GM20000 (cell line): ENCODE measurements at places on chromosomes 16 and 17.

- DNase-seq: no peak
Observed at GRCh38 chr16:85641776-85642176, 28.7 kb downstream of the GSE1 start.

DNA sequence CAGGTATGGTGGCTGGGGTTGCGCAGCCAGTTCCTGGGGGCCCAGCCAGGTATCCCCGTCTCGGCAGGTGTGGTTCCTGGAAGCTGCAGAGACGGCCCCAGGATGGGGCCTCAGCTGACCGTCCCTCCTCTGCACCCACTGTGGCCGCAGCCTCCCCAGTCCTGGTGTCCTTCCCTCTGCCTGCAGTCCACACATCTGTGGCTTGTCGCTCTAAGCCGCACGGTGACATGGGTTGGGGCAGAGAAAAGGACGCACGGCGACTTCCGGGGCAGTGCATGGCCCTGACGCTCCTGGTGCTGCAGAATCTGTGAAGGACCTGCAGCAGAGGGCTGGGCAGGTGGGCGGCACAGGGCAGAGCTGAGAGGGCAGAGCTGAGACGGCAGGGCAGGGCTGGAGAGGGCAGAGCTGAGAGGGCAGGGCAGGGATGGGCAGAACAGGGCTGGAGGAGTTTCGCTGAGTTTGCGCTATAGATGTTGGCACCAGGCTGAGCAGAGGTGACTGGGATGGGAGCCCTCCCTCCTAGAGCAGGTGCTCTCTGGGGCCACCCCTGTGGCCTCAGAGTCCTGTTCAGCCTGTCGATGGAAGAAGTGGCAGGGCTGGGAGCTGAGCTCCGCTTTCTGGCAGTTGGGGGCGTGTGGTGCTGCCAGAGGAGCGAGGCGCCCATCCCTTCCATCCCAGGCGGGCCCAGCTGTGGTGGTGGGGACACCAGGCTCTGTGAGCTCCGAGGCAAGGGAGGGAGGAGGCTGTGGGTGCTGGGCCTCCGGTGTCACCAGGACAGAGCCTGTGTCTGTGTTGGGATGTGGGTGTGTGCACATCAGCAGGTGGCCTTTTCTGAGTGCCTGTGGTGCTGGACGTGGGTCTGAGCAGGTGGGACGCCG is 23.0 kb downstream of the TSC2 start:
- DNase-seq: no peak

GRCh38 chr16:53852678-53853077 is 148.7 kb downstream of the FTO start:
- no peak for DNase-seq

- no peak for DNase-seq
Observed at GRCh38 chr17:68352041-68352440, 60.7 kb downstream of the ARSG start.

DNA sequence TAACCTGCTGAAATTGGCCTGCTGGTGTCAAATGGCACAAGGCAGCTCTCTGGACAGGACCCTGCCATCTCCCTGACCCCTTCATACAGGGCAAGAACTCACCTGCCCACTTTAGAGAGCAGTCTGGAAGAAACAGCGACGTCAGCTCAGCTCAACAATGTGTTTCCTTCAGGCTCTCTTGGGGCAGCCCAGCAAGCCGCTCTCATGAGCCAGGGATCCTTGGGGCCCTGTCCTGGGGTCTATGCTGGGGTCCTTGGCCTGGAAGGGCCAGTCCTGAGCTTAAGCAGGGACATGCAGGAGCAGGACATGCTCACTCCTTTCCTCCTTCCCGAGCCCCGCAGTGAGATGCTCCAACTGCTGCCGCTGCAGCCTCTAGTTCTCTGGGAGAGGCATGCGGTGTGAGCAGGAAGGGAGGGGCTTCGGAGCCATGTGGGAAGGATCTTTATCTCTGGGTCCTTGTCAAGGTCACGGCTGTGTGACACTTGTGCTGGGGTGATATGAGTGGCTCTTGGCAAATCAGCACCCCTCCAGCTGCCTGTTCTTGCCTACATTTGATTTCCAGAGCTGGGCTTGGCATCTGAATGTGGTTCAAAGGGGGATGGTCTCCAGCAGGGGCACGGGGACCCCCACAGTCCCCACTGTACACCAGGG is 3.4 kb downstream of the C1QTNF1 start:
- no peak for DNase-seq

- DNase-seq: no peak
Observed at GRCh38 chr16:50056226-50056625, 9.5 kb upstream of the HEATR3 start.

GRCh38 chr17:78151514-78152008 is 5.4 kb downstream of the C17orf99 start:
- DNase-seq: no peak

DNA sequence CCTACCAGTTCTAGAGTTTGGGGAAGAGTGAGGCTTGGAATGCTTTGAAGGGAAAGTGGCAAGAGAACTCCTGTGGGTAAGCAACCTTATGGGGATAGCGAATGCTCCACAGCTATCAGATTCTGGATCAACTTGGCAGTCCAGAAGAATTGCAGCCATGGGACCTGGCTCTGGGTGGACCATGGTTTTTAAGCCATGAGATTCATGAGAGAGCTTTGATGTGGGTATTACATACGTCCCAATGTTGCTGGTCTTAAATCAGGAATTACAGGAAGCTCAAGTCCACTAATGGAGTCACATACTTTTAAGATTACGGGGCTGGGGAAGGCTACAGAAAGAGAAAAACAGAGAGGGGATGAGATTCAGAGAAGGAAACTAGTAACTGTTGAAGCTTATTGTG is 142.5 kb upstream of the ELAC2 start:
- DNase-seq: no peak

GRCh38 chr16:23064639-23065038 is 84.6 kb downstream of the USP31 start:
- DNase-seq: peak; percentile 30

GRCh38 chr17:6755731-6756184 is at the start of gene XAF1:
XAF1 (plus strand) TSS chr17:6756046; CDS start chr17:6756079, 33 bp downstream.
- no peak for DNase-seq

DNA sequence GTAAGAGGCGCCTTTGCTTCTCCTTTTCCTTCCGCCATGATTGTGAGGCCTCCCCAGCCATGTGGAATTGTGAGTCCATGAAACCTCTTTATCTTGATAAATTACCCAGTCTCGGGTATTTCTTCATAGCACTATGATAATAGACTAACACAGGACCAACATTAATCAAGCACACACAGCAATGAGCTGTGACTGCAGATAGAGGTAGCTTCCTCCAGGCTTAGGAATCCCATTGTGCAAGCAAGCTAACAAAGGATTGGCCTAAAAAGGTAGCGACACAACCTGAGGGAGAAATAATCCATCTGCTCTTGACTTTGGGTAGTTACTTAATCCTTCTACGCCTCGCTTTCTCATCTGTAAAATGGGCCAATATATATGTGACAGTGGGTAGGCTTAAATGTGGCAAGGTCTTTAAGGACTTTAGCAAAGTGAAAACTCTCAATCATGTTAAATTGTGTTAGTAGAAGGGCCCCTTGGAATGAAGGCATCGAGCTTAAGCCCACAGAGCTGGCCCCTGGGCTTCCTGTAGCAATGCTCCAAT is 393.6 kb downstream of the SOX9 start:
- no peak for DNase-seq

DNA sequence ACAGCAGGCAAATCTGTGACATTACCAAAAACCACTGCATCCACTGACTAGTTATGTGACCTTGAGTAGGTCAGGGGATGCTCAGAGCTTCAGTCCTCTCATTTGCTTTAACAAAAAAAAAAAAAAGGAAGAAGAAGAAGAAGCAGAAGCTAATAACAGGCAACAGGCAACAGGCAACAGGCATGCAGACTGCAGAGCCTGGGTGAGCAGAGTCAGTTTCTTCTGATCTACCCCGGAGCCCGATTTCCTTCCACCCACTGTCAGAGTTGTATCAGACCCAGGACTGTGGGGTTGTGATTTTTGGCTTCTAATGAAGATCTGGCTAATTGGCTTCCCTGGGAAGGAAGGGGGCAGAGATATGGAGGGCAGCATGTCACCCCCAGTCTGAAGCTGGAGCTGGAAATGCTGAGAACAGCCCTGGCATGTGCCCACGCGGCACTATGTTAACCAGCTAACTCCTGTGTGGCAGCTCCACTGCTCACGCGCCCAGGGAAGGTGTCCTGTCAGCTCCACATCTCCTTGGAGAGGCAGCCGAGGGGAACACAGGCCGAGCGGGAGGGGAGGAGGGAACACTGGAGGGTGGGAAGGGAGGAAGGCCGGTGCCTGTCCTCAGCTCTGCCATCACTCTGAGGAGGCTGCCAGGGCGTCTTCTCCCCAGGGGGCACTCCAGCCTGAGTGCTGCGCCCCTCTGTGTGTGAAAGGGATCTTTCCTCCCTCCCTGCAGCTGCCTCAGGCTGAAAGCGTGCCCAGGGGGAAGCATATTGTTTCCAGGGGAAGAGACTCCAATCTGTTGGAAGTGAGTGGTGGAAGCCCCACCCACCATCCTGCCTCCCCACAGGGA is 17.6 kb downstream of the SRCIN1 start:
- DNase-seq: no peak

DNA sequence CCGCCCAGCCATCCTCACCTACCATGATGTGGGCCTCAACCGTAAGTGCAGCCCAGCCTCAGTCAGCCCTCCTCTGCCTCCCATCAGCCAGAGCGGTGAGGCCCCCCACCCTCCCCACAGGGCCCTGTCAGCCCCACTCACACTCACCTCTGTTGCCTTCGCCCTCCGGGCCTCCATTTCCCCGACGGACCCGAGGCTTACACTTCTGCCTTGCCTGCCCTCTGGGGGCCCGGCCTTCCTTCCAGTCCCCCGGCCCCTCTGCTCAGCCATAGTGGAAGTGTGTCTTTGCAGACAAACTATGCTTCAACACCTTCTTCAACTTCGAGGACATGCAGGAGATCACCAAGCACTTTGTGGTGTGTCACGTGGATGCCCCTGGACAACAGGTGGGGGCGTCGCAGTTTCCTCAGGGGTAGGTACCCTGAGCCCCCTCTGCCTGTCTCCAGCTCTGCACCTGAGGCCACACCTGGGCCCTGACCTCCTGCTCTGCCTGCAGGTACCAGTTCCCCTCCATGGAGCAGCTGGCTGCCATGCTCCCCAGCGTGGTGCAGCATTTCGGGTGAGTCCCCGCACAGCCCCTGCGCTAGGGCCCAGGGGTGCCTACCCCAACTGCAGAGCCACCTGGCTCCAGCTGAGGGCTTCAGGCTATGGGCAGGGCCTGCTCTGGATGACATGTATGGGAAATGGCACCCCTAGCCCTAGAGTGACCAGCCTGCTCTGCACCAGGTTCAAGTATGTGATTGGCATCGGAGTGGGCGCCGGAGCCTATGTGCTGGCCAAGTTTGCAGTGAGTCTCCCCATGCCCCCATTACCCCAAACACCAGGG is 4.1 kb downstream of the NDRG4 start:
- no peak for DNase-seq

- peak; percentile 55 for DNase-seq
Observed at GRCh38 chr17:3770466-3770865, 30.5 kb downstream of the ITGAE start.

GRCh38 chr16:72480911-72481310 is 309.0 kb upstream of the PMFBP1 start:
- no peak for DNase-seq

DNA sequence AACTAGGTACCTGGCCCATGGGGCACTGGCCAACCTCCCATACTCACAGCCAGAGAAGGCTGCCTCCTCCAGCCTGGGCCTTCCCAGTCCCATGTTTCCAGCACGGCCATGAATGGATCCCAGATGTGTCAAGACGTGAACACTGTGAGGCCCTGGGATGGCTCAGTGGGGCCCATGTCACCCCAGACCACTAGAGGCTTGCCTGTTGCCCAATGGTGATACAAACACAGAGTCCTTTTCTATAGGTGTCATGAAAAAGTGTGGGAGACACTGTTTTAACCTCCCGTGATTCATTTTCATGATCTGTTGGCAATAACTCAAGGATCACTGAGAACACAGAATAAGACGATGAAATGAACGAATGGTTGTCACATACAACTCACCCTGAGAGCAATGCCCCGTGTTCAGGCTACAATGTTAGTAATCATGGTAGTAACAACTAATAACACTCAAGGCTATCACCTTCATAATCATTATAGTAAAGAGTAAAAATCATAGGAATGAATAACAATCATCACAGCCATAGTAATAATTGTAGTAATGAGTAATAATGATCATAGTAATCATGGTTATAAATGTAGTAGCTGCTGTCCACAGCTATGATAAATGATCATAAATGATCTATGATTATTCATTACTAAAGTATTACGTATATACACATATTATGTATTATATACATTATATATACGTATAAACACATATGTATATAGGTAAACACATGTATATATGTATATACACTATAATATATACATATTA is 64.0 kb downstream of the DYNLRB2 start:
- DNase-seq: no peak

DNA sequence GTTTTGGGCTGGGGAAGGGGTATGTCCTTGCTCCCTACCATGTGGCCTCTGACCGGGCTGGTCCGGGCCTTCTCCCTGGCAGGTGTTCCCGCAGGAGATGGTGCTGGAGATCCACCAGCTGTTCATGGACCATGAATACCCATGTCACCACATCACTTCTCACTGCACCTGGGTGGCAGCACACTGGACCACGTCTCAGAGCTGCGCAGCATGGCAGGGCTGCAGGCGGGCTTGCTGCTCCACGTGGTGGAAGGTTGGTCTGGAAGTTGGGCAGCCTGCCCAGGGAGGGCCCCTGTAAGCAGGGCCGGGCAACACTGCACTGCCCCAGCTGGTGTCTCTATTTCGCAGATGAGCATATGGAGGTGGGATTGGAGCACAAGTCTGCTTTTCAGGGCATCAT is 169.5 kb upstream of the ZNF267 start:
- DNase-seq: no peak

DNA sequence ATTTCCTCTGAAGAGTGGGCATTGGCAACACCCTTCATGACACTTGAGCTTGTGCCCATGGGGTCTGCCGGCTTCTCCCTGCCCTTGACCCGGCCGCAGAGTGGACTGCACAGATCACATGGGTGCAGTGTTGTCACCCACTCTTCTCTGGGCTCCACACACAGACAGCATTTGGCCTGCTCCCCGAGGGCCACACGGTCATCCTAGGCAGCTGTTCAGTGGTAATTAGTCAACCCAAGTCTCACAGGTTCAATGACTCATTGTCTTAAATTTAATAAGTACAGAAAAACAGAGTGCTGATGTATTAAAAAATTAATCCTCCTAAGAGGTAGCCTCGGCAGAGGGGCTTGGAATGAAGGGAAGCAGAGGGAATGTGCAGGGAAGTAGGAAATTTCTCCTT is 204.8 kb downstream of the MSI2 start:
- no peak for DNase-seq

DNA sequence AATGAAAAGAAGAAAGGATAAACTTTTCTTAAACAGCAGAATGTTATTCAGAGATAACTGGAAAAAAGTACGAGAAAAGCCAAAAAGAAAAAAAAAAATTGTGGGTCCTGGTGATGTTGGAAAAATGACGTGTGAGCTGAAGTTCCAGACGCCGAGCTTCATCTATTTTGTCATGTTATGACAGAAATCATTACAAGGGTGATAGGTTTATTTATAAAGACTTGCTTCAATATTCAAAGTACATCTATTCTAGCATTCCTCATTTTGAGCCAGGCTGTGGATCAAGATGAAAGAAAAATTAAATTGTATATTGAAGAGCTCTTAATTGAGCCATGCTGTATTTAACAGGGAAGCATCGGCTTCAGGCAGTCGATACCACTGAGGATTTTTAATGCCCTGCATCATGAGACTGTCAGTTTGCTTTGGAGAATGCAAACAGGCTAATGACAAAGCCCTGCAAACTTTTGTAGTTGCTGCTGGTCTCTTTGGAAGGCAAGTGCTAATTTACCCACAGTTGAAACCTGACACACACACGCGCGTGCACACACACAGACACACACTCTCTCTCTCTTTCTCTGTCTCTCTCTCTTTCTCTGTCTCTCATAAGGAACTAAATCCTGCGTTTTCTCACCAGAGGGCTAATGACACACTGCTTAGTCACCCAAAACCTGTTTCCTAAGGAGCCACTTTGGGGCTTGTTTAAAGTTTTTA is 110.7 kb downstream of the WWOX start:
- no peak for DNase-seq
